ENCODE measurements at places on chromosomes 6 and 20.

DNA sequence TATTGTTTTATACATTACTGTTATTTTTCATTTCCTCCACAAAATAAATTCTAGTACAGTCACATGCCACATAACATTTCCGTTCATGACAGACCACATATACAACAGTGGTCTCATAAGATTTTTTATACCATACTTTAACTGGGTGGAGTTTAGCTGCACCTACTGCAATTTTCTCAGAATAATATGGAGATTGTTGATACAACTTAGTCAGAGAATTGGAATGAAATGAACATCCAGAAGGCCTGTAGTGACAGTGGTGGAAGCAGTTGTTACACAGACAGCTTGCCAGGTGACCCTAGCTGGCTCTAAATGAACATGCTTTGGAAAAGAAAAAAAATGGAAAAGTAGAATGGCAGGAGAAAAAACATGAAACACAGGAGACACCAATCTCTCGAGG, 183.2 kb upstream of the TCF21 start:
- peak; percentile 18 for DNase-seq

- no peak for DNase-seq
Measured at GRCh38 chr20:19742974-19743639, 15.0 kb upstream of the RIN2 start.

DNA sequence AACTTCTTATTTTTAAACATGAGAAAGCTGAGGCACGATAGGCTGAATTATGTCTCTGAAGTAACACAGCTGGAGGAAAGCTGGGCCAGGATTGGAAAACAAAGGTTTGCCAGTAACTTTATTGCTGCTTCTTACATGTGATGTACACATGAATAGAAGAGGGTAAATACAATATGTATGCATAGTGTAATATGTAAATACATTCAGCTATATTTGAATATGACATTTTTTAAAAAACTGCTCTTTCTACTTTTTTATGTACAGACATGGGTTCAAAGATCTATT, 90.2 kb downstream of the ADTRP start:
- no peak for DNase-seq

DNA sequence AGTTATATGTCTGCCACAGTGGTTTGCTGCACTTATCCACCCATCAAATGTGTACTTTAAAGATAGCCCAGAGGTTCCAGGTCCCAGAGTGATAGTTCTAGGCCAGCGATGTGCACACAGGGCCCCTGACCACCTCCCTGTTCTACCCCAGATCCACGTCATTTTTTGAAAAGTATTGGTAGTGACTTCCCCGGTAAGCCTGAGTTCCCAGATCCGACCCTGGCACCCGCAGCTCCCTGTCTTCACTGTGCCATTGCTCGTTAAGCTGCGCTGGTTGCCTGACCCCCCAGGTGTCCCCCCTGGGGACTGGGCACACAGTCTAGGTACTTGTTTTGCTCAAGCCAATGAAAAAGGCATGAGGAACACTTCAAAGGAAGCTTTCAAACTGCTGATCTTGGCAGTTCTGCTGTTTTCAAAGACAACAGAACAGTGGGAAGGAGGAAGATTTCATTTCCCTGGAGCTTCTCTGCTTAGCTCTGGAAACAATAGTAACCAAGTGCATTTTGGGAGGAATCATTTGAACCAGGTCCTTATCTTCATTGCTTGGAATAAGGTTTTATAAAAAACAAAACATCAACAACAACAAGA, 116.3 kb upstream of the TAB2 start:
- no peak for DNase-seq

- DNase-seq = peak; percentile 90
Measured at GRCh38 chr20:44642203-44643153, 9.0 kb downstream of the ADA start.

- no peak for DNase-seq
Measured at GRCh38 chr6:165844801-165845364, 181.8 kb upstream of the PDE10A start.

DNA sequence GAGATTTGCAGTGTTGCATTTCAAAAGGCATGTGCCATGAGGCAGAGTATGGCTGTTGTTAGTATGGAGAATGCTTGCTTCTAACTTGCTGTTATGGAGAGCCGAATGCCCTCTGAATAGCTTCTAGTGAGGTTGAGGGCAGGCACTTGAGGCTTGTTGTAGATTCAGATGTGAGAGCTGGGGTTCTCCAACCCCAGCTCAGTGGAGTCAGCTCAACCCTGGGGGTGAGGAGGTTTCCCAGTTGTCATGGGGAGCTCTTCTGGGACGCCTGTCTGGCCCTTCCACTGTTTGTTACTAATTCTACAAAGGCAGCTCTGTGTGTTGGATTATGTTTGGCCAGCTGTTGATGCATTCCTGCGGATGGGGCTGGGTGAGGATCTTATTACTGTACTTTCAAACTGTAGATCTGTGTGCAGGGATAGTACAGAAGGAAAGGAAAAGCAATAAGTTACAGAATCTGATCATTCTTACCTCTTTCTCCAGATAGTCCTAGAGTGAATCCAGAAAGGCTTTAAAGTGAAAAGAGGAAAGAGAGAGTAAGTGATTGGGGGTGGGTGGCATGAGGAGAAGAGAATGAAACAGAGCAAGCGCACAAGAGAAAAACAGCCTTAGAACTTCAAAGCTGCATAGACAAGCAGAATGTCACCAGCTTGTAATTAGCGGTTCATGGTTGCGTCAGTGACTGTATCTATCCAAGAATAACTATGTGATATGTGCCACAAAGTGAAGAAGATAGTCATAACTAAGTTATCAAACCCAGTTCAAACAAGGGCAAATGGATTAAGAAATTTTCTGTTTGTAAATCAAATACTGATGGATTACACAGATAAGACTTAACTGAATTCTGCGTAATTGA, 148.7 kb downstream of the PRL start:
- DNase-seq = peak; percentile 86

DNA sequence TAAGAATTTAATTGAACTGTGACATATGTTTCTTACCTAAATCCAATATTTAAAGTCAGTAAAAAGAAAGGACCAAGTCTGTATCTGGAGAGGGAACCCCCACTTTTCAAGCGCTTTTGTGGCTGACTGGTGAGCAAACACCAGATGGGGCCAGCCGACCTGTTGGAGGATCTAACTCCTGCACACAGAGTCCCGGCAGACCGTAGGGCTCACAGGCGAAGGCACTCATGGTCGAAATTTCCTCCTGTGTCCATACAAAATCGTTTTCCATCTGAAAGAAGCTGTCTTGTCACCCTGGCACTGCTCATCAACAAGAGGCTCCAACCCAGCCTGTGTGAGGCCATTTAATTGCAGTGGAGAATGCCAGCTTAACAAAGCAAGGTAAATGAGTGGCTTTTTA, 94.0 kb downstream of the SCML4 start:
- no peak for DNase-seq
